ENCODE measurements at places on chromosomes 2 and 18.

DNA sequence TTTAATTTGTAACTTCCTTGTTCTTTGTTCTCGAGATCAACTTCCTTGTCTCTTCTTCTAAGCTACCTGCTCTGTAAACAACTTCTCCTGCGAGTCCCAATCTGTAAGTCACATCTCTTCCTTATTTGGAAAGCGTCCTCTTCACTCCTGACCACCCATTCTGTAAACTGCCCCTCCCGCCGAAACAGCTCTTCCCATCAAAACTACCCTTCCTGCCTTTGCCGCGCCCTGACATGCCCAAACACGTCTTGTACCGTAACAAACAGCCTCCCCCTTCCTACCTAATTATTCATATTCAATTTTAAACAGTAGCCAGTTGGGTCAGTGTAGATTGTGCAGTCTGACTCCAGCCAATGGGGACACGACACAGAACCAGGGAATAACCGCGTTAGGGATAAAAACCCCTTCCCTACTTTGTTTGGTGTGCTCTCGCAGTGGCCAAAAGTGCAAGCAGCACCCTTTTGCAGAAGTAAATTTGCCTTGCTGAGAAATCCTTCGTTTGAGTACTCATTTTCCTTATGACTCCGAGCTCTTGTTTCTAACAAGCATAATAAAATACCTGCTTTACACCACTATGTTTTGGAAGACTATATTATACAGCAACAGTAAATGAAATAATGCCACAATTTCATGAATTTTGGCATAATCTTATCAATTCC lies 39.8 kb downstream of the PIAS2 start:
- no peak for DNase-seq

DNA sequence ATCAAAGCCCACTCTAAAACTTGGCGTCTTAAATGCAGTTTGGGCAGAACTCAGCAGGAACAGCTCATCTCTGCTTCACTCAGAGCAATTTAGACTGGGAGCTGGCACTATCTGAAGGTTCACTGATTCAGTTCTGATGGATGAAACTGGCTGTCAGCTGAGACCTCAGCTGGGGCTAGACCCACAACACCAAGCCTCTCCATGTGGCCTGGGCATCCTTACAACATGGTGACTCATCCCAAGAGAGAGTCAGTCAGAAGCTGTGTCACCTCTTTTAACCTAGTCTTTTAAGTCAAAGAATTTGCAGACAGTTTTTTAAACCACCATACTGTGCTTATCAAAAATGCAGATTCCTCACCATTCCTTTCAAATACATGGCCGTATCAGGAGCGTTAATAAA lies 62.6 kb upstream of the ZNF397 start:
- DNase-seq = no peak

DNA sequence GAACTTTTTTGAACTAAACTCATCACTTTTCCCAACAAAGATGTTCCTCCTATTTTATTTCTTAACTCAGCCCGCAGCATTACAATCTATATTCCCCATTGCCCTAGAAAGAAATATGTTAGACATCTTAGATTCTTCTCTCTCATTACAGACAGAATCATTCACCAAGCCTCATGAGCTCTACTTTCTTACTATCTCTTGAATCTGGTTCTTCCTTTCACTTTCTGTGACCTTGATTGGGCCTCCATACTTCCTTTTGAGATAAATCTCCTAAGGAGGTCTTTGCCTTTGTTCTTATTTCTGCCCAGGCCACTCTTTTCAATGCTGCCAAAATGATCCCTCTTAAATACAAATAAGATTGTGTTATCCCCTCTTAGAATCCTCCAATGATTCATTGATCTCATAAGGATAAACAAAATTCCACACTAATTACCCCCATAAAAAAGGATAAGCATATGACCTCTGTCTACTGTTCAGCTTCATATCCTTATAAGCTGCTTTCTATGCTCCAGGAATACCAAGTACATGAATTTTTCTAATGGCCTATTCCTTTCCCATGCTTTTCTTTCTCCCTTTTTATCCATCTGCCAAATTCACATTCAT lies 400.0 kb downstream of the ARHGAP15 start:
- DNase-seq = no peak

DNA sequence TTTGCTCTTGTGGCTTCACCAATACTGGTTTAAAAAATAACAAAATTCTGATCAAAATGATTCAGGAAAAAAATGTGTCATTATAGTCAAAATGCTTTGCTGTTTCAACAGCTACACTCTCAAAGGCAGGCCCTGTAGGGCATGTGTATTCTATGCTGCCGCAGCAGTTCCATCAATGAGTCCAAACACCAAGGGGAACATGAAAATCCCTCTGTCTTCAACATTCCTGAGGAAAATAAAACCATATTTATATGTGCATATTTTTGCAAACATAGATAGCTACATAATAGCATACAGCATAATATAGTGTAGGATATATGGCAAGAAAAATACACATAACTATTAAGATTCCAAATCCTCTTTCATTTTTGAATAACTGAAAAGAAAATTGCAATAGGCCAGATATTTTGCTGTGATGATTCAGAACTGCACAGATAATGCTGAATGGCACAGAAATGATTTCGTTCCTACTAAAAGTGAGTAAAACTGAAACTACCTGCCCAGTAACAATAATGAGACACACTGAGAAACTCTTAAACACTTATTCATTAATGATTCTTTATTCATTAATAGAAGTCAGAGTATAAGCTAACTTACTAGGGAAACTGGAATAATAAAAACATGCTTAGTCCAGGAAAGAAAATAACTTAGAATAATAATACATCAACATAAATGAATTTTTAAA lies 343.8 kb downstream of the SUCLG1 start:
- no peak for DNase-seq

- no peak for DNase-seq
These were observed 169.3 kb upstream of the NXPH2 start for GRCh38 chr2:138949517-138949916.

DNA sequence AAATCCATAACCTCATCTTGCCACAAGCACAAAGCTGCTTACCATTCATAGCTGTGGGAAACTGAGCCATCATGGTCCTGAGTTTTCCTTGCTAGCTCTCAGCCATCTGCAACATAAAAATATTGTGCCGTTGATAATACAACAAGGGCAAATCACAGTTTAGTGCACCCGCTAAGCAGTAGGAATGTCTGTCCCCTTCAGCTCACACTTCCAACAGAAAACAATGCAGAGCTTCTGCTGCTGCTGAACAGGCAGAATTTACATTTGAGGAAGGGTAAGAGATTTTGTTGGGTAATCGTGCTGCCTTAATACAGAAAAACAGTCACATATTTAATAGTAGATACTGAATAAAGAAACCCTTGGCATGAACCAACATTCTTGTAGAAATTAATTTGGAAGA lies 32.3 kb downstream of the ITSN2 start:
- DNase-seq = no peak

- DNase-seq = no peak
These were observed 38.4 kb downstream of the KIDINS220 start for GRCh38 chr2:8799004-8799403.

- DNase-seq = no peak
These were observed 57.0 kb downstream of the CCDC150 start for GRCh38 chr2:196696423-196697079.
